ENCODE measurements at places on chromosomes 4 and X.

DNA sequence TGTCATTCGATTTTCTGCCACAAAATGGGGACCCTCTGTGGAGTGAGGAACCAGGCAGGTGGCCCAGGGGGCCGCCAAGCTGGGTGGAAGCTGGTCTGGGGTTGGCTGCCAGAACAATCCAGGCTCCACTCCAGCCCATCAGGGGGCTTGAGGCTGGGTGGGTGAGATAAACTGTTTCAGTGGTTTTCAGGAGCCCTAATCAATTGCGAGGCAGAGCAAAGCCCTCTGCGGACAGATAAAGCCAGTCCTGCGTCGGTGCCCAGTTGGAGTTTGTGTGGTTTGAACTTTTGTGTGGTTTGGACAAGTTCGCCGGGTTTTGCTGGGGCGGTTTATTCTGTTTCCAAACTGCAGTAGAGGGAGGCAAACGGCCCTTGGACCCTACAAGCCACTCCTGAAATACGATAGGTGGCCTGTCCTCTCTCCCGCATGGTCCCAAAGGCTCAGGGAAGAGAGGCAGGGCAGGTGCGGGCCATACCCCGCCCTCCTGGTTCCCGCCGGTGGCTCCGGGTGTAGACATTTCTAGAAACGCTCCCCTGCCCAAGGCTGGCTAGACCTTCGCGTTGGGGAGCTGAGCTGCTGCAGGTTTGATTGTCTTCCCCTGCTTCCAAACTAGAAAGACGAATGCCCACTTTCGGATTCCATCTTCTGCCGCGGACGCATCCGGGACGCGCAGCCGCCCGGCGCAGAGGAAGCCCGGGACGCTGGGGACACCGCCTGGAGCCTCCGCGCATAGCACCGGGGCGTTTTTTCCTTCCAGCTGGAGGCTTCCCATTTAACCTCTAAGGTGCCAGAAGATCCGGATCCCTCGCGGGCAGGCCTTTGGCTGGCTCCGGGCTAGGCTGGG is 169.0 kb upstream of the BCOR start:
- DNase-seq: peak; percentile 46

- DNase-seq: no peak
Observed at GRCh38 chr4:64192731-64193412, 216.4 kb downstream of the TECRL start.

GRCh38 chr4:37653601-37654000 is 32.6 kb downstream of the RELL1 start:
- DNase-seq: no peak

DNA sequence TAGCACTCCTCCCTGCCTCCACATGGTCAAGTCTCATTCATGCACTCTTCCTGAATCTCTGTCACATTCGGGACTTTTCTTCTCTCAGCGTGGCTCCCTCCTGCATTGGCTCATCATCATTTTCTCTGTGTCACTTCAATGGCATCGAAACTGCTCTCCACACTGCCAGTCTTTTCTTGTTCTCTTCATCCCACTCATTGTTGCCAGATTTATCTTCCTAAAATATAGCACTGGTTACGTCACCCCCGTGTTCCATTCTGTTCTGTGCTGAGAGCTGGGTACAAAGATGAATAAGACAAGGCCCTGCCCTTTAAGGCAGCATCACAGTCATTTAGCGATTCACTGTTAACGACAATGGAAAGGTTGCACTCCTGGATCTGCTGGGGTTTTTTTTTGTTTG is 174.4 kb upstream of the TBC1D9 start:
- DNase-seq: no peak

DNA sequence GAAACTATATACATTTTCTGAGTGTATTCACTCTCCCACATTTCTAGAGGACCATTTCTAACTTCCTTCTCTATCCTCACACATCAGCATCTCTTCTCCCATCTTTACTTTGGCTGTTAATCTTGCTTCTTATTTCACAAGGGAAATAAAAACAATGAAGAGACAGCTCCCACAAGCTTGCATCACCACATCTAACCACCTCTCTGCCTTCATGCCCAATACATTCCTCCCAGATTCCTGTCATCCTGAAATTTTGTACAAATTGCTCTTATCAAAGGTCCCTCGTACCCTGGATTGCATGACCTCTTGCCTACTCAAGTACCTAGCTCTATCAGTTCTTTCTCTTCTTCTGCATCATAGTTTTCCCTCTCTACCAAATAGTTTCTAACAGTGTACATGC is 215.2 kb downstream of the ANTXR2 start:
- DNase-seq: no peak

DNA sequence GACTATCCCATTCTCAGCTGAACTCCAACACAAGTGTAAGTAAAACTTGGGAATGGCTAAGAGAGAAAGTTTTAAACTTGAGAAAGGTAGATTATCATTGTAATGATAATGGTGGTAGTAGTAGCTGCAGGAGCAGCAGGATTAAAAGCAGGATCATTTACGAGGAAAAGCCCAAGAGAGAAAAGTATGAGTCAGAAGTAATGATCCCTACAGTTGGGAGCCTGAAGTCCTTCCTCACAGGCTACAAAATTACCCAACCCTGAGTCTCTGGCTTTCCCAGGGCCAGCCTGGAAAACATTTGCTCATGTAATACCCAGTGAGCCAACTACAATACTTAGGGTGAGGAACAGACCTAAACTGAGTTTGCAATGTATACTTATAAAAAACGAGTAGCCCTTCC is 4.4 kb upstream of the PRDM8 start:
- no peak for DNase-seq

DNA sequence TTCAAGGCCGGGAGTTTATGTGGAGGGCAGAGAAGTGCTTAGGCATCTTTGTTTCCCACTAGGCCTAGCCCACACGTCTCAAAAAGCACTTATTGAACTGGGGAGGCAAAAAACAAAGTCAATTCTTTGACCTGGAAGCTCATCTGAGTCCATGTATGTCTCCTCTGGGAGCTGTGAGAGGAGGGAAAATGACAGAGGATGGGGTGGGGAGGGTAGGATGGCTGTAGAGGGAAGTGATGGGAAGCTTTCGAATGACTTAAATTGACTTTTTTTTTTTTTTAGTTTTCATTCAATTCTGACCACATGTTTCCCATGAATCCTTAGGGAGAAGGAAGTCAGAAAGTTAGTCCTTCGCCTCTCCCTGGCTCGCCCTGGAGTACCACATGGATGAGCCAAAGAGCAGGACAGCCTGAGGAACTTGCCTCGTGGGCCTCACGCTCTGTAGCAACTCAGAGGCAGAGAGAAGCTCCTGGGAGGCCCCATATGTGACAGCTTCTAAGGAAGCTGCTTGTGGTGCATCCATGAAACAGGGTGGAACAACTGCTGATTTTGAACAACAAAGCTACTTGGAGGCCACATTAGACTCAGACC is 45.0 kb downstream of the NHSL2 start:
- DNase-seq: no peak

DNA sequence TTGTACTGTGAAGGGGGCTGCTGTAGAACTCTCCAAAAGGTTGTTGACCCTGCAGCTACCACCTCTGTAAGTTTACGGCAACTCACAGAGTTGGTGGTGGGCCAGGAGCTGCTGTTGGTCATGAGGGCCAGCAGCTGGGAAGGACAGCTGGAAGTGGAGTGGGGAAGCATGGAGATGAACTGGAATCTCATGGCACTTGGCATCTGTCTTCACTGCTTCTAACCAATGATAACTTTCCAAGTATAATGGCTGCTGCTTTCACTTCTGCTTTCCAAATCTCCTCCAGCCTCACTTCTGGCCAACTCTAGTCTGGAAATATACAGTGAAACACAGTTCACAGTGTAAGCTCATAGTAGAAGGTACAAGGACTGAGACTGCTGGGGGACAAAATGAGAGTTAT is 126.5 kb upstream of the INTU start:
- no peak for DNase-seq

- DNase-seq: no peak
Observed at GRCh38 chr4:105058177-105058812, 88.4 kb upstream of the TET2 start.

GRCh38 chrX:69618803-69619202 is 2.9 kb downstream of the EDA start:
- DNase-seq: no peak

- DNase-seq: no peak
Observed at GRCh38 chr4:3019145-3019846, 55.0 kb downstream of the HTT-AS start.

- DNase-seq: no peak
Observed at GRCh38 chr4:153204247-153204671, at the start of gene TRIM2. Gene TRIM2, plus strand, starts transcription at chr4:153204443. Its CDS starts 88 bp downstream, at chr4:153204531.

GRCh38 chr4:113820108-113820507 is 58.6 kb upstream of the CAMK2D start:
- no peak for DNase-seq

Measured in CD4-positive, alpha-beta T cell treated with Interleukin-15 for 1 hour (primary cell).